Hematopoietic multipotent progenitor cell (in vitro differentiated cells): ENCODE measurements at places on chromosomes 12 and 14.

- no peak for DNase-seq
Observed at GRCh38 chr14:103994535-103995184, 52.3 kb upstream of the RD3L start.

DNA sequence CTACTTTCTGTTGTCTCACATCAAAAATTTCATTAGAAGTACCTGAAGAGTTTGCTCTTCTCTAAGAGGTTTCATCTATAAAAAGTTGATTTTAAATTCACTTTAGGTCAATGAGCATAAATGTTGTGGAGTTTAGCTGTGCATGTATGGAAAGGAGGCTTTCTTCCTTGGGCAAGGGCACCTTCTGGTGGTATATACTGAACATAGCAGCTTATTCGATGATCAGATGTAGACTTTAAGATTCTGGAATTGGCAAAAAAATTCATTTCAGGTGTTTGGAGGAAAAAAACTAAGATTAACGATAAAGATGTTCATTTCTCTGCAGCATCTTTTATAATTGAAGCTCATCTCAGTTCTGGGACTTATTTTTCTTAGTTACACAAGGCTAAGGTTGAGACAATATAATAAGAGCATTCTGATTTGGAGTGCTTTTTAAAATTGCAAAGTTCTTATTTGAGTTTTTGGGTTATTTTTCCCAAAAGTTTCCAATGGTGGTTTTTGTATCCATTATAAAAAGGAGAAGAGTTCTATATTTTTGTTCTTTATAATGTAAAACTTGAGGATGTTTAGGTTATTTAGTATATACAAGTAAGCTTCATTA lies 46.8 kb downstream of the TMEM117 start:
- peak; percentile 76 for DNase-seq

- DNase-seq: no peak
Observed at GRCh38 chr14:89977668-89978067, 21.9 kb downstream of the TDP1 start.

DNA sequence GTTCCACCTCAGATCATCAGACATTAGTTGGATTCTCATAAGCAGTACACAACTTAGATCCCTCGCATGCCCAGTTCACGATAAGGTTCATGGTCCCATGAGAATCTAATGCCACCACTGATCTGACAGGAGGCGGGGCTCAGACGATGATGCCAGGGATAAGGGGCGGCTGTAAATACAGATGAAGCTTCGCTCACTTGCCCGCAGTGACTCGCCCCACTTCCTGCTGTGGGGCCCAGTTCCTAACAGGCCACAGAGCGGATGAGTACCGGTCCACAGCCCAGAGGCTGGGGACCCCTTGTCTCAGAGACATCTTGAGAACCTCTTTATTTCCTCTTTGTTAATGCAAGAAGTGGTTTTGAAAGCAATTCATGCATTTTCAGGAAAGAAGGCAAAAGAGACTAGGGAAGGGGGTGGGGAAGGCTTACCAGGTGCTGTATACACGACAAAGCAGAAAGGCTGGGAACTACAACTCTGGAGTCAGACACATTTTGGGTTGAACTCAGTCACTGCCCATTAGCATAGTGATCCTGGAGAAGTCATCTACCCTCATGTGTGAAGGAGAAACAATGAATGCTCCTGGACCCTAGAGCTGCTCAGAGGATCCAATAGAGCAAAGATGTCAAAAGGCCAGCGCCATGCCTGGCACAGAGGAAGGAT lies 68.7 kb downstream of the EID3 start:
- peak; percentile 84 for DNase-seq

DNA sequence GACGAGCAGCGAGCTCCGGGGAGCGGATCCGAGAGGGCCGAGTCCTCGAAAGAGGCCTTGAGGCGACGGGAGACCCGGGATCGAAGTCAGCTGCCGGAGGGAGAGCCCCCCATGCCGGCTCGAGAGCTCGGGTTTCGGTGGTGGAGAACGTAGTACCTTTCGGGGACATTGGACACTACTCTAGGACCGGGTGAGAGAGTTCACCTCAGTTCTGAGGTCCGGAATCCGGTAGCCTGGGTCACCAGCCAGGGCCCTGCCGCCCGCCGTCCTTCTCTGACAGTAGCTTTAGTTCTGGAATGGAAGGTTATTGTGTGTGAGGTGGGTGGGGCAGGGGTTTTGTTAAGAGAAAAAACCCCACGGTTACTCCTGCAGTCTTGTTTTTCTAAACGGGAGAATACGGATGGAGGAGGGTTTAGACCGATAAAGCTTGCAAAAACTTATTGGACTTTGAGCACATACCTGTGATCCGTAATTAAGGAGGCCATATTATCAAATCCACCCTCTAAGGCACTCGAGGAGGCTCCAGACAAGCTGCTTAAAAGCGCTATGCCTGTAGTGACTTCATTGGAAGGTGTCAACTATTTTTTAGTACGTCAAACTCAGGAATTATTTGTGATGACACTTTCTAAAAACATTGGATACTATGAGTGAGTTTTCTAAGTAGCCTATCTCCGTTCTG lies 765 bp downstream of the SCYL2 start:
- peak; percentile 31 for DNase-seq
